ENCODE measurements at places on chromosomes 6 and 20. TPM values are rescaled to one million over a fixed set of nuclear protein-coding genes. Genes with fewer than 3 reads are reported as not detected.

- H3K4me3 ChIP-seq = no peak overlapping the region
- no peak for DNase-seq
- no peaks in the 10 kb centered on the region for H3K4me1 ChIP-seq
- no peaks in the 10 kb centered on the region for H3K27me3 ChIP-seq
Observed at GRCh38 chr20:9496155-9496554, 18.2 kb upstream of the LAMP5 start.

DNA sequence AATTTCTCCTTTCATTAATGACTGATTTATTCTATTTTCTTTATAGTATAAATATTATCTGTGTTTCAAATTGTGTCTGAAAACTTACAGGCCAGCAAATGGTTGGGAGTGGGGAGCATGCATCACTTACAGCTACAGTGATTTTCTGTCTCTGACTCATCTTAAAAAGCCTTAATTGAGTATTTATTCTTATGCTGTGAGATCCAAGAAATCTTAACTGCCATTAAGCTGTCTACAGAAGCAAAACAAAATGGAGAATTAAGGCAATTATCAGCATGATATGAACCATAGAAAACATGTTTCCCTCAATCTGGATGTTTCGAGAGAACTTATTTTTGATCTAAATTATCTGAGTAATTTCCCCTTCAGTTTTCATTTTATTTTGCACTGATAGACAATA is 831.2 kb downstream of the KIF16B start:
- no peaks in the 10 kb centered on the region for H3K36me3 ChIP-seq
- no peak overlapping the region for H3K27ac ChIP-seq
- no peak overlapping the region for H3K4me3 ChIP-seq
- no peaks in the 10 kb centered on the region for H3K4me1 ChIP-seq

DNA sequence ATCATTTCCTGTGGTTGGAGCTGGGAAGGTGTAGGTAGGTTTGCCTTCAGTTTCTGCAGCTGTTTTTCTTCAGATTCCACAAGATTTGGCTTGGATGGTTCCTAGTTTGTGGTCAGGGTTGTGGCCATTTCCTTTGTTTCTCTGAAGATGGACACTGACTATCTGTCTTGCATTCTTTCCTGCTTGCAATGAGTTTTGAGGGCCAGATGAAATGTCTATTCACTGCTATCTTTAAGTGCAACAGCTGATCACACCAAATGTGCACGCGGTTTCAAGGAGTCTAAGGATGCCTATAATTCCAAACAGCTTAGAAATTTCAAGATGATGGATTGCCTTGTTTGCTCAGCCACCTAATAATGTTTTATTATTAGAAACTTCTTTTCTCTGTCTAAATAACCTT is 28.4 kb downstream of the IL20RA start:
- H3K36me3 ChIP-seq = no peaks in the 10 kb centered on the region
- H3K4me3 ChIP-seq = no peak overlapping the region
- H3K27ac ChIP-seq = peak overlapping the region; percentile 55
- peaks cover 21% of the 10 kb centered on the region for H3K4me1 ChIP-seq
- peak; percentile 39 for DNase-seq
- H3K27me3 ChIP-seq = no peaks in the 10 kb centered on the region

DNA sequence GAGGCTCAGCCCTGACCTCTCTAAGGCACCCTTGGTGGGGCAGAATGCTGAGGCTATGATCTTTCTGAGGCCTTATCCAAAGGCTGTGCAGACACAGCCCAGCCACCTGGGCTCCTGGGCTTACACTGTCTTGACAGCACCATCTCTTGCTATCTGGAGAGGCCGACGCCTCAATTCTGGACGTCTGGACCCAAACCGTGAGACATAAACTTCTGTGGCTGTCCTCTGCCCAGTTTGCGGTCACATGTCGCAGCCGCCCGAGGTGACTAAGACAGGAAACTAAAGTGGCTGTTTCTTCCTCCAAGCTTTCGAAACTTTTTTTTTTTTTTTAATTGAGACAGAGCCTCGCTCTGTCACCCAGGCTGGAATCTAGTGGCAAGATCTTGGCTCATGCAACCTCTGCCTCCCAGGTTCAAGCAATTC is 49.3 kb downstream of the PRR18 start:
- no peak for DNase-seq
- H3K27me3 ChIP-seq = no peaks in the 10 kb centered on the region
- H3K4me1 ChIP-seq = no peaks in the 10 kb centered on the region
- no peak overlapping the region for H3K4me3 ChIP-seq
- no peak overlapping the region for H3K27ac ChIP-seq
- no peaks in the 10 kb centered on the region for H3K36me3 ChIP-seq

DNA sequence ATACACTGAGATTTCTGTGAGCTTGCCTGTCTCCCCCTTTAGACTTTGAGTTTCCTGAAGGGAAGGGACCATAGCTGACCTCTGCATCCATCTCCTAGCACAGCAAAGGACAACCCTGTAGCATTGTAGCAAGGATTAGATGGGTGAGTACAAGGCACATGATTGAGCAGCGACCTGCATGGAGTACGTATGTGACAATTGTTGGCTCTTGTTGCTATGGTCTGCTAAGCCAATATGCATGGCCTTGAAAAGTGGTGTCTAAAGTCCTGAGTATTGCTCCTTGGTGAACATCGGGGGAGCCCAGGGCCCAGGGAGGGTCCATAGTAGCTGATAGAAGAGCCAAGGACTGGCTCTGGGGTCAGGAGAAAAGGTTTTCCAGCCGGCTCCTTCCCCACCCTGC is 365.0 kb upstream of the CHD6 start:
- DNase-seq = no peak
- no peak overlapping the region for H3K27ac ChIP-seq
- H3K4me3 ChIP-seq = no peak overlapping the region
- no peaks in the 10 kb centered on the region for H3K4me1 ChIP-seq

The FNDC1 gene
- not detected for total RNA-seq

The TNFAIP3 gene
- total RNA-seq = 50.4 TPM

DNA sequence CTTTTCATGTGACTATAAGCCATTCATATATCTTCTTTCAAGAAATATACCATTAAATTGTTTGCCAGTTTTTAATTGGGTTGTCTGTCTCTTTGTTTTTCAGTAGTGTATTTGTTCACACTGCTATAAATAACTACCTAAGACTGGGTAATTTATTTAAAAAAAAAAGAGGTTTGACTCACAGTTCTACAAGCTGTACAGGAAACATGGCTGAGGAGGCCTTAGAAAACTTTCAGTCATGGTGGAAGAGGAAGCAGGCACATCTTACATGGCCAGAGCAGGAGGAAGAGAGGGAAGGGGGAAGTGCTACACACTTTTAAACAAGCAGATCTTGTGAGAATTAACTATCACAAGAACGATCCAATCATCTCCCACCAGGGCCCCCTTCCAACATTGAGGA is 255.3 kb downstream of the EPM2A start:
- H3K4me1 ChIP-seq = peaks cover 14% of the 10 kb centered on the region
- H3K27me3 ChIP-seq = no peaks in the 10 kb centered on the region
- DNase-seq = no peak
- no peak overlapping the region for H3K4me3 ChIP-seq
- H3K27ac ChIP-seq = no peak overlapping the region

GRCh38 chr20:23021541-23021940 is 13.6 kb upstream of the SSTR4 start:
- no peaks in the 10 kb centered on the region for H3K36me3 ChIP-seq
- no peak for DNase-seq
- H3K27ac ChIP-seq = peak overlapping the region; percentile 84
- H3K27me3 ChIP-seq = no peaks in the 10 kb centered on the region
- no peak overlapping the region for H3K4me3 ChIP-seq

The GLP1R gene
- not detected for total RNA-seq

The OPRL1 gene
- 0.51 TPM for total RNA-seq

DNA sequence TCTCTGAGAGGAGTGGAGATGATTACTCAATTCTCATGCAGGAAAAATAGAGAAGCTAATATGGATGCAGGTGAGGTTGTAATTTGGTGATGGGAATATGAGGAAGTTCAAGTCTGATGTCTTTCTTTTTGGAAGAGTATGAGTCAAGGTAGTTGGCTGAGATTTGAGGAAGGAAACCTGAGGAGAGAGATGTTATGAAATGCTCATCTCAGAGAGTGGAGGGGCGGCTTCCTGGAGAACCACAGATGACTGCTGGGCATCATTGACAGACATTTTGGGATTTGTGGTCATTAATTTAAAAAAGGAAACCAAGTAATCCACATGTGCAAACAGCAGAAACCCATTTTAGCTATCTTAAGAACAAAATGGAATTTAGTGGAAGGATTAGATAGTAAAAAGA is 72.5 kb upstream of the UST start:
- H3K36me3 ChIP-seq = no peaks in the 10 kb centered on the region
- H3K4me3 ChIP-seq = no peak overlapping the region
- H3K4me1 ChIP-seq = no peaks in the 10 kb centered on the region
- H3K27me3 ChIP-seq = no peaks in the 10 kb centered on the region

- peaks cover 17% of the 10 kb centered on the region for H3K4me1 ChIP-seq
- no peak overlapping the region for H3K4me3 ChIP-seq
- no peak for DNase-seq
- no peaks in the 10 kb centered on the region for H3K36me3 ChIP-seq
Observed at GRCh38 chr6:6003621-6004366, 2.9 kb downstream of the NRN1 start.

The AVP gene
- not detected for total RNA-seq

GRCh38 chr20:16351415-16351814 is 221.8 kb downstream of the KIF16B start:
- no peaks in the 10 kb centered on the region for H3K36me3 ChIP-seq
- no peaks in the 10 kb centered on the region for H3K27me3 ChIP-seq
- H3K4me3 ChIP-seq = no peak overlapping the region
- no peak overlapping the region for H3K27ac ChIP-seq
- DNase-seq = no peak

DNA sequence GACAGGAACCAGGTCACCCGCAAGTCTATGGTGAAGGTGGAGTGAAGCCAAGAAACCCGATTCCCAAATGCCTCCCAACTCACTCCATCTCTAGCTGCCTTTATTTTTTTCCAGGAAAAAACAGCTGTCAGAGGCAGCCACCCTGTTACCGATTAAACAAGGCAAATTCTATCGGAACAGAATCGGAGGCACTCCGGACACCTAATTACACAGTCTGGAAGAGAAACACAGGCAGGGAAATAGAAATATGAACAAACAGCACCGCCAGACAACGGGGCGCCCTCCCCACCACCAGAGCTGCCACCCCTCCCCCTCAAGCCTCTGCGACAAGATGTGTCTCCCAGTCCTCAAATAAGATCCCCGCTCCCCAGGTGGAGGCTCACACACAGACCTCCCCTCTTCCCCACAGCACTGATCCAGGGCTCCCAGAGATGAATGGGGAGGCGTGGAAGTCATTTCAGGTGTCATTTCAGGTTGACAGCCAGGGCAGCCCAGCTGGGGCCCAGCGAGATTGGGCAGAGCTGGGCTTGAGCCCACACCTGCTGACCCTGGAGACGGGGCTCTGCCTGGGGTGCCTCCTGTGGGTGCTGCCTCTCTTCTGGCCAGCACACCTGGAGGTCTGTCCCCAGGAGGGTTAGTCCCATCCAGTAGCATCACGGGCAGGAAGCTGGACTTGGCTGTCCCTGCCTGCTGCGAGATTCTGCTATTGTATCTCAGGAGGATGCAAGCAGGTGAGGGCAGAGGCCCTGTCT is 19.8 kb upstream of the VSTM2L start:
- H3K27me3 ChIP-seq = no peaks in the 10 kb centered on the region
- no peaks in the 10 kb centered on the region for H3K36me3 ChIP-seq
- H3K27ac ChIP-seq = no peak overlapping the region

- no peak overlapping the region for H3K27ac ChIP-seq
- H3K4me1 ChIP-seq = no peaks in the 10 kb centered on the region
- H3K27me3 ChIP-seq = no peaks in the 10 kb centered on the region
- DNase-seq = no peak
Observed at GRCh38 chr6:99467509-99468106, 42.5 kb upstream of the PNISR start.

The ABHD16B gene
- 0.27 TPM for total RNA-seq

GRCh38 chr6:2579804-2580570 is 170.7 kb downstream of the MYLK4 start:
- H3K4me3 ChIP-seq = no peak overlapping the region
- no peaks in the 10 kb centered on the region for H3K27me3 ChIP-seq
- no peak overlapping the region for H3K27ac ChIP-seq
- H3K4me1 ChIP-seq = peaks cover 18% of the 10 kb centered on the region
